ENCODE measurements at places on chromosomes 11 and 22. TPM values are rescaled to one million over a fixed set of nuclear protein-coding genes. Genes with fewer than 3 reads are reported as not detected.

NEFH gene
- 2.8 TPM for total RNA-seq

SYT7 gene
- total RNA-seq: 0.92 TPM

POLD4 gene
- total RNA-seq: 48.8 TPM

CNIH2 gene
- 2.5 TPM for total RNA-seq

SPI1 gene
- total RNA-seq: not detected

OR5M3 gene
- not detected for total RNA-seq

ALX4 gene
- not detected for total RNA-seq

KDM4E gene
- total RNA-seq: not detected

DNA sequence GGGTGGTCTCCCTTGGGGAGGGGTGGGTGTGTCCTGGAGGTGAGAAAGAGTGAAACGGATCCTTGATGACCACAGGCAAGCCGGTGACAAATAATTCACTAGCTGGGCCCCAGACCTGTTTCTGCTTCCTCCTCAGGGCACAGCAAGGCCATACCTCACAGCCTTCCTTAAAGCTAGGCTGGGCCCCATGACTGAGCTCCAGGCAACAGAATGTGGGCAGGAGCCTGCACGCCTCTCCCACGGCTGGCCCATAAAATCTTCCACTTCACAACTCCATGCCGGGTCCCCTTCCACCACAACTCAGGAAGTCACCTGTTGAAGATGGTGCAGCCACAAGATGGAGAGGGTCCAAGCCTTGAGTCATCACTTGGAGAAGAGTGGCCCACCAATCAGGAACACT is 23.9 kb downstream of the SLC22A12 start:
- DNase-seq: no peak
- H3K27me3 ChIP-seq: peaks cover 2% of the 10 kb centered on the region
- H3K4me3 ChIP-seq: no peak overlapping the region
- H3K36me3 ChIP-seq: no peaks in the 10 kb centered on the region

- H3K36me3 ChIP-seq: peaks cover 19% of the 10 kb centered on the region
- no peaks in the 10 kb centered on the region for H3K4me1 ChIP-seq
- no peak overlapping the region for H3K27ac ChIP-seq
- DNase-seq: no peak
These were observed 18.7 kb upstream of the SCUBE2 start for GRCh38 chr11:9109858-9110731.

DNA sequence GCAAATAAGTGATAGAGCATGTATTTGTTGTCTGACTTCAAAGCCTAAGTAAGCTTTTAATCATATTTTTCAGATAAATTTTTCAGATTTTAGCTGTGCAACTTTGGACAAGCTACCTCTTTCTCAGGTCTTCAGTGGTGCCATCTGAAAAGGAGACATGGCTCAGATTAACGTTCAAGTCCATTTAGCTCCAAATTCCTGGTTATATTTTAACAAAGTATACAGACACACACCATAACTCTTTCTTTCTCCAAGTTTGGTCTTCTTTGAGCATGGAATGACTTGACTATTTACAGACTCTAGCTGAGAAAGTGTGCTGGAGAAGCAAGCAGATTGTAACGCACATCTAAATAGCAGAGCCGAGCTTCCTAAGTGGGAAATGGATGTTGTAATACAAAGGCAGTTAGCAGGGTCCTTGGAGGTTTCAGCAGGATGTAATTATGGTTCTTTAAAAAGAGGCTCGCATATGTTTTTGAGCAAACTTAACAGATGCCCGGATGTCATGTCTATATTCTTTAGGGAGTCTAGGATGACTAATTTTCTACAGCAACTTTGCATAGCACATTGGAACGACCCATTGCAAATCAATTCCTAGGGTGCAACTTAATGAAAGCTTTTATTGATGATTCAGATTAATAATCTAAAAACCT is 128.1 kb upstream of the E2F8 start:
- H3K4me3 ChIP-seq: no peak overlapping the region
- peaks cover 34% of the 10 kb centered on the region for H3K4me1 ChIP-seq
- no peaks in the 10 kb centered on the region for H3K36me3 ChIP-seq
- H3K27ac ChIP-seq: no peak overlapping the region
- DNase-seq: no peak

- no peak overlapping the region for H3K27ac ChIP-seq
- H3K27me3 ChIP-seq: no peaks in the 10 kb centered on the region
- no peak overlapping the region for H3K4me3 ChIP-seq
- H3K36me3 ChIP-seq: no peaks in the 10 kb centered on the region
- H3K4me1 ChIP-seq: no peaks in the 10 kb centered on the region
- DNase-seq: no peak
These were observed 44.5 kb downstream of the PARVB start for GRCh38 chr22:44068422-44069191.

- H3K36me3 ChIP-seq: peaks cover under 1% of the 10 kb centered on the region
- peaks cover 26% of the 10 kb centered on the region for H3K4me1 ChIP-seq
- no peak for DNase-seq
- no peak overlapping the region for H3K4me3 ChIP-seq
- peak overlapping the region; percentile 78 for H3K27ac ChIP-seq
These were observed 26.1 kb downstream of the CSTF3 start for GRCh38 chr11:33135216-33135615.

DNA sequence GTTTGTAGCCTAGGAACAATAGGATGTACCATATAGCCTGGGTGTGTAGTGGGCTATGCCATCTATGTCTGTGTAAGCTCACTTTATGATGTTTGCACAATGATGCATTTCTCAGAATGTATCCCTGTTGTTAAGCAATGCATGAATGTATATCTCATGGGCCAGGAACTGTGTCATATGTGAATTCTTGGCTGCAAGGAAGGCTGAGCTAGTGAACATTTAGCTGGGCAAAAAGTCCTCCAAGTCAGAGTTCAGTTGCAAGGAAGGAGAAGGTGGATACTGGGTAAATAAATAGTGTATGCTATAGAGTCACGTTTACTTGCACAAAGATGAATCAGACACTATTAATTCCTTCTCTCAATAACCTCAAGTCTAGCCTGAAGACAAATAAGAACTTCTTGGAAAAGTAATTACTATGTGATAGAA is 136.1 kb downstream of the EHF start:
- no peak overlapping the region for H3K27ac ChIP-seq
- H3K36me3 ChIP-seq: peaks cover 18% of the 10 kb centered on the region
- no peaks in the 10 kb centered on the region for H3K4me1 ChIP-seq
- H3K4me3 ChIP-seq: no peak overlapping the region

DNA sequence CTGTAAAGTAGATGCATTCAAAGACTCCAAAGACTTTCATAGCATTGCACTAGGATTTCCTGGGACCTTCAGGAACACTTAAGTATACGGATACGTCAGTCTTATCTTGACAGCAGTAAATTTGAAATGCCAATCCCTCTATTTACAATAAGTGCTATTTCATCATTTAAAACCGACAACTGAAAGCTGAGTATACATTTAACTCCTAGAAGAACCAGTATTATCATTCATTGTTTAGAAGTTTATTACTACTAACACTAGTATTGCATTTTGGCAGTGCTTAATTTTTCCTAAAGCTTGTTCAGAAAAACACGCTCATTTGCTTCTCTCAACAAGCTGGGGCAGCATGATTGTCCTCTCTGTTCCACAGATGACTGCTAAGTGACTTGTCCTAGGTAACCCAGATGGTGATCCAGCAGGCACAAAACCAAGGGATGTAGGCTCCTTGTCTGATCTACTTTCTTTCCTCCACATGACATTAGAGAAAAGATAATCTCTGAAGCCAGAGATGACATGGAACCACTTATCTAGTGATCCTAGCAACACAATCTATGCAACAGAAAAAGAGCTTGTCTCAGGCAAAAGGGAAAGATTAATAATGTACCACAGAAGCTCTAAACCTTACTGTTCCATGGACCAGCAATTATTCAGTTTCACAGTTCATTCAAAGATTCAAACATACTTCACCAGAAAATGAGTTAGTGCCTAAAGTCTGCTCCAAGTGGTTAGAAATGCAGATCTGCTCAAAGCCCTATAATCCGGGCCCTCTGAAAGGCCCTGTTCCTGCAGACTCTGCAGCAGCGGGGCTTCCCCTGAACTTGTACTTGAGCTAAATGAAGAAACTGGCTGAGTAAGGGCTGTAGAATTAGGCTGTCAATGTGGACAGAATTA is 5.2 kb downstream of the MAML2 start:
- peaks cover 2% of the 10 kb centered on the region for H3K36me3 ChIP-seq
- H3K27ac ChIP-seq: peak overlapping the region; percentile 93
- no peaks in the 10 kb centered on the region for H3K27me3 ChIP-seq

DNA sequence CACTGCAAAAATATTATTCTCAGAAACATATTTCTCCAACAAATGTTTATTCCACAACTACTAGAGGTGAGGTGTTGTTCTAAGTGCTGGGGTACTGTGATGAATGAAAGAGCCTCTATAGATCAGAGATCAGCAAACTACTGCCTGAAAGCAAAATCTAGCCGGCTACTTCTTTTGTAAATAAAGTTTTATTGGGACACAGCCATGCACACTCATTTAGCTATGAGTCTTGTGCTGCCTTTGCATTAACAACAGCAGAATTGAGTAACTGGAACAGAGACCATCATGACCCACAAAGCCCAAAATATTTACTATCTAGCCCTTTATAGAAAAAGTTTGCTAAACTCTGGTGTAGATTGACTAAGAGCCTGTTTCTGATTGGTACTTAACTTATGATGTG is 37.1 kb upstream of the CRYBB3 start:
- H3K27ac ChIP-seq: no peak overlapping the region
- H3K36me3 ChIP-seq: peaks cover under 1% of the 10 kb centered on the region
- DNase-seq: no peak
- H3K4me1 ChIP-seq: peaks cover 21% of the 10 kb centered on the region
- H3K4me3 ChIP-seq: no peak overlapping the region

DNA sequence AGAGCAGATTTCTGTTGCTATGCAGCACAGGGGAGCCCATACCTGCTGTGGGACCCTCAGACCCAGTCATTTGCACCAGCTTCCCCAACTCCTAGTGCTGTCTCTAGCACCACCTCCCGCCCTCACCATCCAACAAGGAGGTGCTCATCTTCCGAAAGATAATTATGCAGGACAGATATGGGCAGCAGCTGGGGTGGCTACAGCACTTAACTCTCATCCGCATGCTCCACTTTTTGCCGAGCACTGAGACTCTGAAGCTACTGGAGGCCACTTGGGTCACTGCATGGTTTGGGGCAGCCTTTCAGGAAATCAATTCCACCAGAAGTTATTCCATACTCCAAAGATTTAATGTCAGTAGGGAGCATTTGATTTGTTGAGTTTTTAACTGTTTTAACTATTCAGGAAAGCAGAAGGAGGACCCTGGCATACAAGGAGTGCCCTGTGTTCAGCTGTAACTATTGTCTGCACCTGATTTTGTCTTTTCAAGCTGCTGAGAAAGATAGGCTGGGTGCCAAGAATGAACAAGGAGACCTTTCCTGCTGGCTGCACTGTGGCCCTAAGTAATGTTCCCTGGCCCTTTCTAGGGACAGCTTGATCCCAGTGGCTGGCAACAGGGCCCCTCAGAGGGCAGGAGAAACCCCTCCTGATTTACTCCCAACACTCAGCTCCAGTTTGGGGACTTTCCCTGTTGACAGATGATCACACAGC is 67.3 kb upstream of the CSNK2A3 start:
- H3K4me3 ChIP-seq: no peak overlapping the region
- H3K27ac ChIP-seq: no peak overlapping the region
- H3K36me3 ChIP-seq: peaks cover 11% of the 10 kb centered on the region
- H3K27me3 ChIP-seq: no peaks in the 10 kb centered on the region

DNA sequence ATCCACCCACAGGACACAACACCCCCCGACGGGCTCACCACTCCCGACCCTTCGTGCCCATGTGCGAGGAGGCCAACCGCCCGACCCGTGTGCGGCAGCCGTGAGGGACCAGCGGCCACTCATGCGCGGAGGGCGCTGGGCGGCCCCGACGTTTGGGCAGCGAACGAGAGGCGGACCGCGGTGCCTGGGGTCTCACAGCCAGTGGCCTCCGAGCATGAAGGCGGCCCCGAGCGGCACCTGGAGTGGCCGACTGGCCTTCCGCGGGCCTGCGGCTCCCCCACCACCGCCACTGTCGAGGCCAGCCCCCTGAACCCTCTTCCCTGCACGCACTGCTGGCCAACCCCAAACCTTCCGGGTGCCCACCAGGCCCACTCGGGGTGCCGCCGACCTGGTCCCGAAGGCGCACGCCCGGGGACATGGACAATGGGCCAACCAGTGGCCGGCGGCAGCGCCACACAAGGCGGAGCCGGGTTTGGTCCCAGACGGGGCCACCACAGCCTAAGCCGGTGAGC is 4274.9 kb upstream of the OR11H1 start:
- no peaks in the 10 kb centered on the region for H3K36me3 ChIP-seq
- peak; percentile 90 for DNase-seq
- H3K4me1 ChIP-seq: no peaks in the 10 kb centered on the region
- no peak overlapping the region for H3K27ac ChIP-seq
- no peak overlapping the region for H3K4me3 ChIP-seq
- H3K27me3 ChIP-seq: no peaks in the 10 kb centered on the region

DNA sequence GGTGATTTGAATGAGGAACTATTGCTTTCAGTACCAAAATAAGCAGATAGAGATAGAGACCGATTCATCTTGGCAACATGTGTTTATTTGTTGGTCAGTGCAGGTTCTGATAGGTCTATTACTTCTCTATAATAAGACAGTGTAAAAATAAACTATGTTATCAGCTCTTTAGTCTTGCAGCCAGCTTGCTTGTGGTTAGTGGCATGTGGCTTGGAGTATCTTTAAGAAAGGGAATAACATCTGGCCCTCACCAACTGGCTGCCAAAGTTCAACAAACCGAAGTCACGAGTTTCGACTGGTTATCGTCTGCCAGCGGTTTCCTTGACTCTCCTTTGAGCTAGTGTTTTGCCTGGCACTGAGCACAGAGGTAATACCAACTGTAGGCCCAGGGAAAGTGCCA is 71.8 kb downstream of the CTTN start:
- H3K27ac ChIP-seq: no peak overlapping the region
- no peak for DNase-seq
- no peaks in the 10 kb centered on the region for H3K4me1 ChIP-seq
- H3K4me3 ChIP-seq: no peak overlapping the region
- no peaks in the 10 kb centered on the region for H3K36me3 ChIP-seq

- peaks cover 9% of the 10 kb centered on the region for H3K4me1 ChIP-seq
- H3K27ac ChIP-seq: no peak overlapping the region
- peaks cover 8% of the 10 kb centered on the region for H3K36me3 ChIP-seq
- DNase-seq: no peak
- no peaks in the 10 kb centered on the region for H3K27me3 ChIP-seq
These were observed 657 bp upstream of the MAPK8IP2 start for GRCh38 chr22:50599816-50600455.

DNA sequence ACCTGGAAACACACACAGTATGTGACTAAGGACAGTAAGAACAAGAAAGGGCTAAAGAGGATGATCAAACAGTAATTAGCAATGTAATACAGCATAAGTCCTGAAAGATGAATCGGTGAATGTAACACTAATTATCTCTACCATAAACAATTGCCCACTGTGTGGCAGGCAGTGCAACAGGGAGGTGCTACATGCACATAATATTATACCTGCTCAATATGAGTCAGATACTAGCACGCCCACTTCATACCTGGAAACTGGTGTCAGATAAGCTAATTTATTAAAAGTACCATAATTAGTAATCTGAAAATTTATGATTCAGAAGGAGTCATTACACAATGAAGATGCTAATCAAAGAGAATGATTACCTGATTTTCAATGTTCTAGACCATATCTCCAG is 14.9 kb downstream of the CASP12 start:
- no peak overlapping the region for H3K4me3 ChIP-seq
- peaks cover 4% of the 10 kb centered on the region for H3K27me3 ChIP-seq
- DNase-seq: no peak
- no peaks in the 10 kb centered on the region for H3K4me1 ChIP-seq
- H3K36me3 ChIP-seq: no peaks in the 10 kb centered on the region

GRCh38 chr11:12914400-12914912 is 94.7 kb upstream of the RASSF10 start:
- no peak for DNase-seq
- no peak overlapping the region for H3K27ac ChIP-seq
- H3K4me3 ChIP-seq: no peak overlapping the region
- no peaks in the 10 kb centered on the region for H3K4me1 ChIP-seq
- peaks cover 3% of the 10 kb centered on the region for H3K36me3 ChIP-seq
- H3K27me3 ChIP-seq: no peaks in the 10 kb centered on the region

Data from chondrocyte (in vitro differentiated cells).